ENCODE measurements at places on chromosomes 13 and 19.

DNA sequence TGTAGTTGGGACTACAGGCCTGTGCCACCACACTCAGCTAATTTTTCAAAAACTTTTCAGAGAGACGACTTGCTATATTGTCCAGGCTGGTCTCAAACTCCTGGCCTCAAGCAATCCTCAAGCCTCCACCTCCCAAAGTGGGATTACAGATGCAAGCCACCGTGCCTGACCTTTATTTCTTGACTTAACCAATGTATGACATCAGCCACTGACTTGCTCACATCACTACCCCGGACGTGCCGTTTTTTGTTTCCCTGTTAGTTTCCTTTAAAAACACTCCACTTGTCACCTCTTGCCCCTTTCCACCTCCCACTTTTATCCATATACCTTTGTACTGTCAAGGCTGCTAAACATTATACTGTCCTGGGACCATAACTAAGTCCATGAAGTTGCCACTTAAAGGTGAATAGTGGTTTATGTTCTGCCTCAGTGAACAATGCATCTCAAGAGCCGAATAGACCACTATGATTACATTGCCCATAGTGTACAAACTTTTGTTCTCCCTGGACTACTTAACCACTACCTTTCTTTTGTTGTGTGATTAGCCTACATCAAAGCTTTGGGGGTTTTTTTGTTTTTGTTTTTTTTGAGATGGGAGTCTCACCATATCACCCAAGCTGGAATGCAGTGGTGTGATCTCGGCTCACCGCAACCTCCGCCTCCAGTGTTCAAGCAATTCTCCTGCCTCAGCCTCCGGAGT lies 2.3 kb upstream of the EPHX3 start:
- no peak for DNase-seq

DNA sequence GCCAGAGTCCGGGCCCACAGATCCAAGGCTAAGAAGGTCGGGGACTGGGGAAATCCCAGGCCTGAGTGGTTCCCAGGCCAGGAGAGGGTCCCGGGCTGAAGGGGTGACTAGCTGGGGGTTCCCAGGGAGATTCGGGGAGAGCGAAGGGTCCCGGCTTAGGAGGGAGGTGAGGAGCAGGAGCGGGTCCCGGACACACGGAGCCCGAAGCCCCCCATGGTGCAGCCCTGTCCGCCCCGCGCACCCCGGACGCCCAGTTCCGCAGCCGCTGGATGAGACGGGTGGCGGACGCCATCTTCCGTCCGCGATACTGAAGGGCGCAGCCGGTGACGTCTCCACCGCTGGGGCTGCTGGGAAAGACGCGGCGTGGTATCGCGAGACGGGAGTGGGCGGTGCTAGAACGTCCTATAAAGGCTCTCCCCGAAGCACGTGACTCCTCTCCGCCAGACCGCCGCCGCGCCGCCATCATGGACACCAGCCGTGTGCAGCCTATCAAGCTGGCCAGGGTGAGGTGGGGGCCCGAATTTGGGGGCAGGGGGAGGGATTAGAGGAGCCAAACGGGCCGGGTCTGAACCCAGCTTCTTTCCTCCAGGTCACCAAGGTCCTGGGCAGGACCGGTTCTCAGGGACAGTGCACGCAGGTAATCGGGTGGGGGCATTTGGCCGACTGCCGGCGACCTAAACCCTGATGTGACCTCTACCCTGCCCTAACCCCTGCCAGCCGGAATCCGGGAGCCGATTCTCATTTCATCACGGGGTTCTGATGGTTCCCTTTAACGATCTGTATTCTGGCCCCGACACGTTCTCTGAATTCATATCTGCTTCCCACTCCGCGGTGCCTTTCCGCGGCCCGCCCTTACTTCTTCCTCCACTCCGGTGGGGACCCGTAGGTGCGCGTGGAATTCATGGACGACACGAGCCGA lies at the start of the genes NDUFA7 and RPS28:
Gene NDUFA7 (minus strand): TSS at position 309 of the 919 bp plus-strand sequence. CDS start 17 bp downstream, at position 292.
Gene RPS28 (plus strand): TSS at position 430 of the 919 bp plus-strand sequence. CDS start 35 bp downstream, at position 465.
- peak; percentile 9 for DNase-seq

DNA sequence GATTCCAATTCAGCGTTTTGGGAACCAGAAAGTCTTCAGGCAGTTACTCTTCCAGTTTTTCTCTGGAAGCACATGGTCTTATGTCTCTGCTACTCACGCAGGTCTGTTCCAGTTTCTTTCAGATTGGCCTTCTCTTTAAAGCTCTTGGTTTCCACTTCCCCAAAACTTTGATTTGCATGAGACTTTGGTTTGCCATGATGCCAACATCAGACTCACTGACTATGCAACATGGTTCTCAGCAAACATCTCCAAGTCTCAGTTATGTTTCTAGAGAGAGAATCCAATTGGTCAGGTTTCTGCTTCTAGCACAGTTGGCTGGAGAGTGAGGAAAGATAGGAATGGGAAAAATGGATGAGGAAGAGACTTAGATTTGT lies 3.1 kb downstream of the AKAP11 start:
- DNase-seq = no peak

DNA sequence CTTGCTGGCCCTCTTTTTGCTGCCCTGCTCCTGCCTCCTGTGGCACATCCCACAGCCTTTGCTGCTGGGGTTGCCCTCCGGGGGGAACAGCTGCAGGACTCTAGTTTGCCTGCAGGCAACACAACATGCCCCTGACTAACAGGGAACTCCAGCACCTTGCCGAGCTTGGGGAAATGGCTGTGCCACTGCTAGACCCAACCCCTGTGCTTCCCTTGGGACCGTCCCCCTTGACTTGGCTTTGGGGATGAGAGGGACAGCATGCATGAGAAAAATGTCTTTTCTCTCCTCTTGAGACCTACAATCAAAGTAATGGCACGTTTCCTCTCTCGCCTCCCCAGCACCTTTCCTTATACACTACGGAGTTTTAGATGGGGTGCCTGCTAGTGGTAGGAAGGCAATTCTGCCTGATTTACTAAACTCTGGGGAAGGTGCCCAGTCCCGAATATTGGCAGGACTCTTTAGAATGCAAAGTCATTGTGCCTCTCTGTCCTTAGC lies 12.4 kb upstream of the VWA8 start:
- no peak for DNase-seq

DNA sequence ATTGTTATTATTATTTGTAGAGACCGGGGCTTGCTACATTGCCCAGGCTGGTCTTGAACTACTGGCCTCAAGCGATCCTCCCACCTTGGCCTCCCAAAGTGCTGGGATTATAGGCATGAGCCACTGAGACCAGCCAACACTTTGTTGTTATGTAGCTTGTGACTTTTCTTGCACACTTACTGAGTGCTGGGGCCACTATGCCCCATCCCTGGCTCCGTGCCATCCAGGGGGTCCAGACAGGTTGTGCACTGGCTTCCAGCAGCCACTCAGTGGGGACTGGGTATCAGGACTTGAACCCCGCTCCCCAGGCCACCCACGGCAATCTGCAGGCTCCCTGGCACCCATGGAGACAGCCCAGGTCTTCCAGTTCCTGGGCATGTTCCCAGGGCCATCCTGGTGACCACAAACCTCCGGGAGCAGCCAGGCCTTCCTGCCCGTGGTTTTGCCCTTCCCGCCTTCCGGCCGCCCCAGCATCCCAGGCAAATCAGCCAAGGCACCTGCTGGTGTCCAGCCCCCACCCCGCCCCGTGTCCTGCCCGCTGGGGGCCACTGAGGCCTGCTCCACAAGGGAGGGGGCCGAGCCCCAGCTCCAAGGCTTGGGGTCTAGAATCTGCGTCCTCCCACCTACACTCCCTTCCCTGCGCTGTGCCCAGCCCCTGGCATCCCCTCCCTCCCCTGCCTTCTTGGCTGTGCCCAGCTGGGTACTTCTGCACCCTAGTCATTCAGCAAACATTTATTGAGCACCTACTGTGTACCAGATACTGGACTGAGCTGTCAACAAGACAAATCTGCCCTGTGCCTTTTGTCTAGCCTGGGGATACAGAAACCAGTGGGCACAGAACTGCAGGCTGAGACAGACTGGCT lies 23.7 kb upstream of the SEMA6B start:
- DNase-seq = no peak

GRCh38 chr19:51367255-51367564 lies 1.0 kb upstream of the ETFB start:
- DNase-seq = no peak

DNA sequence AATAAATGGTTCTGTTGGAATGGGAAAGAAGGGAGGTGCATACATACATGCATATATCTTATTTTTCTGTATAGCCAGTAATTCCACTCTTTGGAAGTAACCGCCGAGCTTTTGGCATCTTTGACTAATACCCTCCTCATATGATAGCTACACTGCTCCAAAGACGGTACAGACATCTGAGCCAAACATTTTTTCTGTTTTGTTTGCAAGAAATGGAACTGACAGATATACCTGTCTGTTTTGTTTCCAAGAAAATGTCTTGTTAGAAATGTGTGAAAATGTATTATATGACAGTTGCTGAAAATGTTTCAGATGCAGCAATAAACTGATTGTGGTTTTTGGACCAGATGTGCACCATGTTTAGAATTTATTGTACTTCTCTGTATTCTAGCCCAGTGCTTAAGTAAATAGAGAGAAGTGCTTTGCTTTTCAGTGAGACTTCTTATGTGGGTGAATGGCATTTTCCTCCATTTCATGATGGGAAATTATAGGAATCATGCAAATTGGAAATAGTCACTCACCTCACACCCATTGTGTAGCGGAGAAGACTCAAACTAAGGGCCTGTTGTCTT lies 396.9 kb downstream of the KCNRG start:
- DNase-seq = no peak

DNA sequence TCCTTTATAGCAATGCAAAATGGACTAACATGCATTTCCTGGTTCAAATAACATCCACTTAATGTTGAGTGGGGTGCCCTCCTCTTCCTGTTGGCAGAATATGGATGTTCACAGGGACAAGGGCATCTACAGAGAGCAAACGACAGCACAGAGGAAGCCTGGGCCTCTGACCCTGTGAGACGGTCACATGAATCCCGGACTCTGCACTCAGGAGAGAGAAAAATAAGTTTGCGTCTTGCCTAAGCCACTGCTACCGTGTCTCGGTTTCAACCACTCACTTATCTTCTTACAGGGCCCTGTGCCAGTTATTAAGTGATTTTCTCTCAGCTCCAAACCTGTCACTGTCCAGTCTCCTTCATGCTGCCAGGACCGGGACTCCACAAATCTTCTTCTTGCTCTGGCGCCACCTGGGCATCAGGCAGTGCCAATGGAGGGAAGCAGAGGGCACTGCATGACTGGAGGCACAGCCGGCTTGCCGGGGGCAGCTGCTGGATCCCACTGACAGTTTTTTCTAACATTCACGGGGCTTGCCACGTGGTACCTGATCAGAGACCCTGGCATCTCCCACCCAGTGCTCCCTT lies 11.8 kb downstream of the LIG1 start:
- DNase-seq = no peak

DNA sequence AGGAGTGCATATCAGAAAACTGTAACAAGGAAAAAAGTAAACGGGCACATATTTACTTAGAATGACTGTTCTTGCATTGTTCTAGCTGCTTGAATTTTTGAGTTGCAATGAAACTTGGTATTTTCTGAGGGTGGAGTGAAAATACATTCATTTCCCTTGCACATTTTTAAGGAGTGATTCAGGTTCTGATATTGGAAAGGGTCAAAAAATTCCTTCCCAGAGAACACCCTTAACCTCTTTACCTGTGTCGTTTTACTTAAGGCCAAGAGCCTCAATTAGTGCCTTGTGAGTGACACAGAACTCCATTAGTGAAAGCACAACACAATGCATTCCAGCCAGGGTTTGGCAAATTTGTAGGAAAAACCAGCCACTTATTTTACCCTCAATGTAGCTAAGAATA lies 2.3 kb downstream of the ITGBL1 start:
- DNase-seq = no peak

DNA sequence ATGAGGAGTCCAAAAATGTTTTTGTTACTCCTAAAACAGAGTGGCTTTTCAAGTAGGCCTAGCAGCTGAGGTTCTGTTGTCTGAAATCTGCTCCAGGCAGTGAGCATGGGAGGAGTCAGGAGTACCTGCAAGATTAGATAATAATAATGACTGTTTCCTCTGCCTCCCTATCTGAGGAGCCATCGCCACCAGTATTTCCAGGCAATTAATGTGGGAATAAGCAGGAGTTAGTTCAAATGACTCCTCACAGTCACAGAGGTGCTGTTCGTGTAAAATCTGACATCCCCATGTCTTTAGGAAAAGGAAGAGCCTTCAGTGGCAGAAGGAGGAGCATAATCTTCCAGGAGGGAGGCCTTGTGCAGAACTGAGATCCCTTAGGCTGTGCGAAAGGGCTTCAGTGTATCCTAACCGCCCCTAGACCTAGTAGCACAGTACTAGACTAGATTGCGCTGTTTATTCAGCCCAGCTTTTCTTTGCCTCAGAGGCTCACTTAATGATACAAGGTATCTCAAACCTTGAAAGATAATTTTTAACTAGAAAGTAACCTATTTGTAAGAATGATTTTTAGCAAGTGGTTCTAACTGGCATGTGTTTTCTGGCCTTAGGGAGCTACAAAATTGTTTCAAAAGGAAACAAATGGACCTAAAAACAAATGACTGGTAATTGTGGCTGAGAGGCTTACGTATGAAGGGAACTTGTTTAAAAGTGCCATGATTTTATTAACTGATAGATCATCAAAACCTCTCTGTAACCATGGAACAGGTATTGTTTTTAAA lies 49.0 kb downstream of the FREM2 start:
- DNase-seq = no peak

DNA sequence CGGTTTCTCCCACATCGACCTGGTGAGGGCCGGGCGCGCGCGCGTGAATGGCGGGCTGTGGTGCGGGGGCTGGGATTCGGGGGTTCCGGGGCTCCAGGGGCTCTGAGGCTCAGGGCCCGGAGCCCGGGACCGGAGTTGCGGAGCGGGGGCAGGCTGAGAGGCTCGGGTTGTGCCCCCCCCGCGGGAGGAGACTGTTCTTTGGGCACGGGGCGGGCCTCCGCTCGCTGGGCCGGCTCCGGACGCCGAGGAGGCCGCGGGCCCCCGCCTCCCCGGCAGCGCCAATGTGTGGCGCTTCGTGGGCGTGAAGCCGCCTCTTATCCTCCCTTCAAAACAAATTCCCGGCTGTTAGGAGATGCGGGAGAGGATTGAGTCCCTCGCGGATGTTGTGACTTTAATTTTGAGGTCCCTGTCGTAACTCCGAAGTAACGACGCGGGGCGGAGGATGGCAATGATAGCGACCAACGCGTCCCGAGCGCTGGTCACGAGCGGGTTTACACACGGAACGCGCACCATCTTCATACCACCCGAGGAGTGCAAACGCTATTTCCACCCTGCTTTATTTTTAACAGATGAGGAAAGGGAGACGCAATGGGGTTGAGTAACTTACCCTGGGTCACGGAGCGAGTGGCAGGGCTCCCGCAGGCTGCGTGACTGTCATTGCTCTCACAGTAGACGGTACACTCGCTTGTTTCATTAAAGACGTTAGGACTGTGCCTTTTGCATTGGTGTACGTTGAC lies 536 bp downstream of the UBA2 start:
- no peak for DNase-seq

DNA sequence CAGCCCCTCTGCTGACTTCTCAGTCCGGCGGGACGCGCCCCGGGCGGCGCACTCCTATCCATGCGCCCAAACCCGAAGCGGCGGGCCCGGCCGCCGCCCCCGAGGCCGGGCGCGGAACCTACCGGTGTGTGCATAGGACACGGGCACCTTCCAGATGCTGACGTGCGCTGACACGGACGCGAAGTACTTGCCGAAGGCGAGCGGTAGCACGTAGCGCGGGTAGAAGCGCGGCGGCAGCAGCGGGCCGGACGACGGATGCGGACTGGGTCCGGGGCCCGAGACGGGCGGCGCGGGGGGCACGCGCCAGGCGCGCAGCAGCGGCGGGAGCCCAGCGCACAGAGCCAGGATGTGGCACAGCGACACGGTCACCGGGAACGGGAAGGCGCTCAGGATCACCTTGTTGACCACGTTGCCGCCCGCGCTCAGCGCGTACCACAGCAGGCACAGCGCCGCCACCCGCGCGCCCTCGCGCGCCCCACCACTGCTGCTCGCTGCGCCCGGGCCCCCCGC lies 338 bp downstream of the SLC35E1 start:
- DNase-seq = no peak
